ENCODE measurements at places on chromosomes 6 and 20.

- no peak for DNase-seq
Measured at GRCh38 chr20:64156136-64156885, 7.9 kb upstream of the MYT1 start.

DNA sequence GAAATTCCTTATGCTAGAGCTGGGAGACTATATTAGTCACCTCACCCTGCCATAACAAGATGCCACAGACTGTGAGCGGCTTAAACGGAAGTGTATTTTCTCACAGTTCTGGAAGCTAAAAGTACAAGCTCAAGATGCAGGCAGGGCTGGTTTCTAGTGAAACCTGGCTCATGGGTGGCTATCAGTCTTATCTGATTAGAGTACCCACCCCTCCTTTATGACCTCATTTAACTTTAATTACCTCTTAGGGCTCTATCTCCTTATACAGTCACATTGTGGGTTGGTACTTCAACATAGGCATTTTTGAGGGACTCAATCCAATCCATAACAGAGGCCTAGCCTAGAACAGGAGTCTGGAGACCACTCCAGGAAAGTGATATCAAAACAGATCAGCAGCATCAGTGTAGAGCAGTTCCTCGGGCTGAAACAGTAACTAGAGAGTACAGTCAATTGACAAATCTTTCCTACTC is 2.3 kb upstream of the SNRNP48 start:
- peak; percentile 36 for DNase-seq

GRCh38 chr6:103404799-103405198 is 1454.9 kb downstream of the HACE1 start:
- DNase-seq, result no peak

- DNase-seq, result no peak
Measured at GRCh38 chr6:141482796-141483597, 649.7 kb upstream of the GJE1 start.

GRCh38 chr6:137191670-137192069 is 18.2 kb upstream of the IL22RA2 start:
- DNase-seq, result no peak

GRCh38 chr6:37679539-37680476 is 17.9 kb downstream of the MDGA1 start:
- DNase-seq, result no peak

DNA sequence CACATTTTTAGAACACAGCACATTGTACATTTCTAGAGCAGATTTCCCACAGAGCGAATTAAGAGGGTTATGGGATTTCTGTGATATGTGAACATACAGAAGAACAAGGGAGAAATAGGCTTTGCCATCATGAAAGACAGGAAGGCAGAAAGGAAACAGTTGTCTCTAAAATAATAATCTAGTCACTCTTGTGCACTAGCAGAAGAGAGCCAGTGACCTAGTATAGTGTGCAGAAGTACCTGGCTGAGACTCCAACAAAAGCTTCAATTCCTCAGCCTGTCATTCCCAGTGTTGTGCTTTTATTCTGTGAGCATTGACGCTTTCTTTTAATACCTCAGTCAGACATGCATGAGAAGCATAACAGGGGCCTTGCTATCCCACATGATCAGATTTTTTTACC is 17.8 kb upstream of the DCBLD1 start:
- no peak for DNase-seq
